ENCODE measurements at places on chromosomes 6 and 20.

DNA sequence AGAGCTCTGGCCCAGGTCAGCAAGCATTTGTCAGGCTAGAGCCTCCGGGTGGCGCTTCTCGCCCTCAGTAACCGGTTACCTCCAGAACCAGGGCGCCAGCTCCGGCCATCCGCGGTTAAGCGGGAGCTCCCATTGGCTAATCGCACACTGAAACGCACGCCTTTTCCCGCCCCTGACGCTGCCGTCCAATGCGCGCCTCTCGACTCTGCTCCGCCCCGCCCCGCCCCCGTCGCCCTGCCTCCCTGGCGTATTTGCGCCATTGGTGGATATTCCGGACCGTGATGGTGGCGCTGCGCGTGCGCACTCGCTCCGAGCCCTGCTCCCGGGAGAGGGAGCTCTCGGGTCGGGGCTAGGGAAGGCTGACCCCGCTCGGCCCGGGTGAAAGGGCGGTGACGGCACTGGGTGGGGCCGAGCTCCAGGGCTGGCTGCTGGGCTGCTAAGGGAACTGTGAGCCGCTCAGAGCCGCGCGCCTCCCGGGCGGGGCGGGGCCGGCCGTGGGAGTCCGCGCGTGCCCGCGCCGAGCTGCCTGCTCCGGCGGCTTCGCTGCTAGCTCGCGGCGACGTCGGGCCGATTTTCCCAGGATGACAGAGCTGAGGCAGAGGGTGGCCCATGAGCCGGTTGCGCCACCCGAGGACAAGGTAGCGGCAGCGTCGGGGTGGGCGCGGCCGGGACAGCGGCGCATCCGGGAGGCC lies at the start of gene CDS2:
TSS of gene CDS2 (plus strand) at position 497 of the 692 bp plus-strand sequence. CDS start at position 582, 85 bp downstream.
- DNase-seq, result peak; percentile 98

GRCh38 chr6:11667876-11668275 lies 110.7 kb downstream of the ADTRP start:
- DNase-seq, result no peak

DNA sequence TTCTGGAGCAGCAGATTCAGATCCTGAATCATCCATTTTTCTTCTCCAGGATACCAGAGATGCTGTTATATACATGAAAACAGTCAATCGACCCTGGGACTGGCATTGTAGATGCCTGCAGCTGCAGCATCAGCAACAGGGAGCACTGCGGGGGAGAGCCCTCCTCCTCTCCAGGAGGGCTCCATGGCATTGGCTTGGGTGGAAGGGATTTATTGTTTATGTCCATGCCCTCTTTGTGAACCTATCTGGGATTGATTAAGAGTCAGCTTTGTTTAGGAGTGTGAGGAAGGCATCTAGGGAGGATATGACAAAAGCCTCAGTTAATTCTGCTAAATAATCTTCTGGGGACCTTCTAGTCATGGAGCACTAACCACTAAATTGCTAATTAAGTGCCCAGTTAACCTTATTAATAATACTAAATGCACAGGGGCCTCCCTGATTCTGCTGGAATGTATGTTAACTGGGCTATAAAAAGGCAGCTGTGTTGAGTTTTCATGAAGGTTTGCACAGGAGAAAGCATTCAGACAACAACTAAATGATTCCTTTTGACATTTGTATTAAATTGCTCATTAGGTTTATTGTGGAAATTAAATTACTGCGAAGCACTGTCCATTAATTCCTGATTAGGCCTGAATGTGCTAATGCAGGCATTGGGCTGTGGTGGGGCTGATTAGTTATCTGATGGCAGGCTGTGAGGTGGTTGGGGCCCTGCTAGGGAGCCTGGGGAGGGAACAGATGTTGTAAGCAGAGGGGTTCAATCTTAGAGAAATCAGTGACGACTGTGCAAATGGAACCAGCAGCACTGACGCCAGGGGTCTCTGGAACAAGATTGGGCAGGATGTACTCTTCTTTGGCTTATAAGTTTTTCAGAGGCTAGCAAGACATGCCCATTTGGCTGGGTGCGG lies 57.6 kb downstream of the IMPG1 start:
- no peak for DNase-seq

DNA sequence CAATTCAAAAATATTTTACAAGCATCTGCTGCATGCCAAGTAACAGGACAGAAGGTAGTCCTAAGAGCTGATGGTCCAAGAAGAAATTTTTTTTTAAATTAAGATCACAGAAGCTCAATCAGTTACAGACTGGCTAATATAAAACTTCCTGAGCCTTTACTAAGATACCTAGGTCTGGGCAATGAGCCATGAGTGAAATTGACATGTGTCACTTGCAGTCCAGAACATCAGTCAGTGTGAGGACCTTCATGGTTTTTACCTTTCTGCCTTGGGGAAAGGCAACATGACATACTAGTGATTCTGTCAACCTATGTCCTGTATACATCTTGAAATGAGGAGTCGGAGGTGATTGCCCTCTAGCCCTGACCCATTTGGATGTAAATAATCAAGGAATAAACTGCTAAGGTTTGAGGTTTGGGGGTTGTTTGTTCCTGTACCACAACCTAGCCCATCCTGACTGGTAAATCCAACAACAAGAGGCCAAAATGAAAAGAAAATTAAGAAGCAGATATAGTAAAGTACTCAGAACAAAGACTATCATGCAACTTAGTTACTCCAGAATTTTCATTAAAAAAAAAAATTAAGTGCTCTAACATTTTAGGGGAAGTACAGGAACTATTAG lies 70.0 kb downstream of the CNKSR3 start:
- DNase-seq, result no peak

- DNase-seq, result no peak
Measured at GRCh38 chr6:117423754-117424153, 2.0 kb downstream of the ROS1 start.

GRCh38 chr6:104705916-104706442 lies 153.7 kb downstream of the HACE1 start:
- no peak for DNase-seq

DNA sequence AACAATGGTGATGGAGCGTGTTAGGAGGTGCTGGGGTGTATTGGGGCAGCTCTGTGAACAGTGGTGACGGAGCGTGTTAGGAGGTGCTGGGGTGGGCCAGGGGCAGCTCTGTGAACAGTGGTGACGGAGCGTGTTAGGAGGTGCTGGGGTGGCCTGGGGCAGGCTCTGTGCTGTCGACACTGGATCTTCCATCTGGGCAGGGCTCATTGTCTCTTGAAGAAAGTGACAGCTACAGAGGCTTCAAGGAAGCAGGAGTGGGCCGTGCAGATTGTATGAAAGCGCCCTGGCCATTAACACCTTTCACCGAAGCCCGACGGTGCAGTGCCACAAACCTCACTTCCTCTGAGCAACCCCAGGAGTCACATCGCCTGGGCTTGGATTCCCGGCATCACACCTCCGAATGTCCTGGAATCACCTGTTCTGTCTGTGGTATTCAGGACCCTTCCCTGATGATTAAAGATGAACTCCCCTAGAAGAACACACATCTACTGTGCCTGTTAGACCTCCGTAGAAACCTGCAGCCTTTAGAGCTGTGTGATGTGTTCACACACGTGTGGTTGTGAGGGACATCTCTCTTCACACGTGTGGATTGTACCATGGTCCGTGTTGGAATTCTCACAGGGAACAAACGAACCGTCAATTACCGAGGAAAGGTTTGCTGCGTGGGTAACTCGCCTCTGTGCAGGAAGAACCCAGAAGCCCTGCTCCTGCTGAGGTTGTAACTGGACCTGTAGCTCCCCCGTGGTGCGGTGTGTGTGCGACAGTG lies 377.7 kb downstream of the THBS2 start:
- no peak for DNase-seq

DNA sequence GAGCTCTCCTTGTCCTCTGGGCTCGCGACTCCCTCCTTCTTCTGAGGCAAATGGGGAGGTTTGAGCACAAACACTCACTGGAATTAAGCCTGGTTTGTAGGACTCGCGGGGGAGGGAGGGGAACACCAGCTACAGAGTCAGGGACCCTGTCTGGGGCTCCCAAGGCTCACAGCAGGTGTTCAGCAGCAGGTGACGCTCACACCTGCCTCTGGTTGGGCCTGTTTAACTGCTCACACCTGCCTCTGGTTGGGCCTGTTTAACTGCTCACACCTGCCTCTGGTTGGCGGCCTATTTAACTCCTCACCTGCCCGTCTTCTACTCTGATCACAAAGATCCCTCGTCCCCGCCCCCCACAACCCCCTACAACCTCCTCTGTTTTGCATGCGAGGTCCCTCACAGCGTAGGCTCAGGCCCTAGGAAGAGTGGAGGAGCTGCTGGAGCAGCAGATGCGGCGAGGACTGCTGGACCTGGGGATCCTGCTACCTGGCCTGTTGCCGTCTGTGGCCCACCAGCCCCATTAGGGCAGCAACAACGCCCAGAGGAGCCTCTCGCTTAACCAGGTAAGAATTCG lies 181.9 kb downstream of the ERMARD start:
- DNase-seq, result no peak

- no peak for DNase-seq
Measured at GRCh38 chr6:88378639-88379038, 212.5 kb upstream of the CNR1 start.

DNA sequence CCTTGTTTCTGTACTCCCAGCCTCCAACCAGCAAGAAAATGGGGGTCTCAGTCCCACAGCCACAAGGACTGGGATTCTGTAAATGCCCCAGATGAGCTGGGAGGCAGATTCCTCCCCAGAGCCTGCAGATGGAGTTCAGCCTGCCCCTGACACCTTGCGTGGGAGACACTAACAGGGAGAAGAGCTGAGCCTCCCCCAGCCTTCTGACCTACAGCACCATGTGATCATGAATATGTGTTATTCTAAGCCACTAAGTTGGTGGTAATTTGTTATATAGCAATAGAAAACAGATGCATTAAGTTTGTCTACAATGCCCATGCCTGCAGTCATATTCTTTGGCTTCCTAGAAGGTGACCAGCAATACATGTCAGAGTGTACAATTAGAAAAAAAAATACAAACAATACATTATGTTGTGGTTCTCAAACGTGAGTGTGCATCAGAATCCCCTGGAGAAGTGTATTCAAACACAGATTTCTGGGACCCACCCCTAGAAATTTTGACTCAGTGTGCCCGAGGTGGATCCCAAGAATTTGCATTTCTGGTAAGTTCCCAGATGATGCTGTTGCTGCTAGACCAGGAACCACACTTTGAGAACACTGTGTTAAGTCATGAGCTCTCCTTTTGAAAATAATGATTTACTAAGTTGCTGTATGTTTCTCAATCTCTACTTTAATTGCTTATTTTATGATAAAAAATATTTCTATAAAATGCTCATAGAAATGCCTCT lies 39.9 kb downstream of the SLC22A3 start:
- no peak for DNase-seq

DNA sequence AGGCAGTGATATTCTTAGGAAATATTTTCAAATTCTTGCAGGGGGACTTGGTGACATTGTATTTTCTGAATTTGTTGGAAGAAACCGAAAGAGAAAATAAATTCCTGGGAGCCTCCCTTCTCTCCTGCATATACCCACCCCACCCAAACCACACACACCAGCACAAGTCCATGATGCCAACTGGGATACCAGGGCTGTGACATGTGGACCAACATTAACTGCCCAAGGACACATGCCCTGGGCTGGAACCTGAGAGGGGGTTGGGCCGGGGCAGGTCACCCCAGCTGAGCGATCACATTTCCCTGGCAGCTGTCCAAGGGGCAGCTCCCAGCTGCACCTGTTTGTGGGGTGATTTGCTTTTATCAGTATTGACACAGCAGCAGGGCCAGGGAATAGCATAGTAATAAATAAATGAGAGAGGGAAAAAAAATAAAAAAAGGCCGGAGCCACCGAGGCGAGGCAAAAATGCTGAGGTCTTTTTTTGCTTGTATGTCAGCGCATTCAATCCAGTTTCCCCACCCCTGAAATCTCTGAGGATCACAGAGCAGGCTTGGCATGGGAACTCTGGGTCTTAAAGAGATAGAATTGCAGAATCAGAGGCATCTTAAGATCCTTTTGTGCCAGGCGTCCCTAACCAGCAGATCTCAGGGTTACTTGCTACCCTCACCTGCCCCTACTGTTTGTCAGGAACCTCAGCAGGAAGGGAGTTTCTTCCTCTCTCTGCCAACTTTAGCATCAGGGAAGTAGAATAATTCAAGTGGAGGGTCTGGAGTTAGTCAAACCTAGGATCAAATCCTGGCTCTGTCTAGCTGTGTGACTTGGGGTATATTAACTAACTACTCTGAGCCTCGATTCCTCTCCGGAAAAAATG lies 66.5 kb upstream of the PIM1 start:
- peak; percentile 57 for DNase-seq

- peak; percentile 83 for DNase-seq
Measured at GRCh38 chr20:49477200-49477599, 5.3 kb downstream of the KCNB1 start.

- no peak for DNase-seq
Measured at GRCh38 chr20:63765902-63766301, 26.3 kb downstream of the SLC2A4RG start.
